Endothelial cell of umbilical vein (primary cell): ENCODE measurements at places on chromosomes 5 and 9.

DNA sequence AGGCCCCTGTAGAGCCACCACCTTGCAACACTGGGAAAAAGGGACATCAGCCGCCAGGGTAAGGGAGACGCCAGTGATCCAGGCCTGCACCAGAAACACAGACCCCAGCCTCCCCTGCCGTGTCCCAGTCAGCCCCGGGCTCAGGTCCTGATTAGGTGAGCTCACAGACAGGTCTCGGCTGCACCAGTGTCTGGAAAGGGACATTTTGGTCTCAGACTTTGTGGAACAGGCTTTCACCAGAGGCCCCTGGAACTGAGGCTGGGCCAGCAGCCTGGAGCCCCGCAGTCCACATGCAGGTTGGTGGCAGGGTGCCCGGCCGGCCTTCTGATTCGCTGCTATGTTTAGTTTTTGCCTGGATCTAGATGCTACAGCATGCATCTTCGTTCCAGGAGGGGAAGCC lies 369.0 kb upstream of the IRX4 start:
- no peak for DNase-seq

DNA sequence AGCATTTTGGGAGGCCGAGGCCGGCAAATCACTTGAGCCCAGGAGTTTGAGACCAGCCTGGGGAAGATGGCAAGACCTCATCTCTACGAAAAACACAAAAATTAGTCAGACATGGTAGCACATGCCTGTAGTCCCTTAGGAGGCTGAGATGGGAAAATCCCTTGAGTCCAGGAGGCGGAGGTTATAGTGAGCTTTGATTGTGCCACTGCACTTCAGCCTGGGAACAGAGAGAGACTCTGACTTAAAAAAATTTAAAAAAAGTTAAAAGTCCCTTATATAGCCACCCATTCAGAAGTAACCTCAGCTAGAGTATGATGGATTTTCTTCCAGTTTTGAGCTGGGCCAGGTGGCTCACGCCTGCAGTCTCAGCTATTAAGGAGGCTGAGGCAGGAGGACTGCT lies 72.4 kb downstream of the UGCG start:
- DNase-seq = no peak

GRCh38 chr5:44869928-44870327 lies 61.2 kb downstream of the MRPS30 start:
- no peak for DNase-seq

DNA sequence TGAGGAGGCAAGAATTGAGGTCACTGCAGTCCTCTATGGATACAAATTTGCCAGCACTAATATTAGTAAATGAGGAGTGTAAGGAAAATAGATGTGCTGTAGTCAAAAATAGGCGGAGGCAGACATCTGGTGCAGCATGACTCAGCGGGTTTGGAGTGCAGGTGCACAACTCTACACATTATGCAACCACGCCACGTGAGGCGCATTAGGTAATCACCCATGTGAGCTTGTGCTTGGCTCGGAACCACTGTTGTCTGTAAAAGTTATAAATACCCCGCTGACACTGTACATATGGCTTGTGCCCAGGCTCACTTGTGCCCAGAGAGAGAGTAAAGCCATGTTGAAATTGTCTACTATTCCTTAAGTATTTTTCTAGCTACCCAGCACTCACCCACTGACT lies 623.5 kb upstream of the NUDT12 start:
- DNase-seq = no peak

GRCh38 chr9:124477648-124478285 lies 27.5 kb downstream of the ADGRD2 start:
- no peak for DNase-seq

DNA sequence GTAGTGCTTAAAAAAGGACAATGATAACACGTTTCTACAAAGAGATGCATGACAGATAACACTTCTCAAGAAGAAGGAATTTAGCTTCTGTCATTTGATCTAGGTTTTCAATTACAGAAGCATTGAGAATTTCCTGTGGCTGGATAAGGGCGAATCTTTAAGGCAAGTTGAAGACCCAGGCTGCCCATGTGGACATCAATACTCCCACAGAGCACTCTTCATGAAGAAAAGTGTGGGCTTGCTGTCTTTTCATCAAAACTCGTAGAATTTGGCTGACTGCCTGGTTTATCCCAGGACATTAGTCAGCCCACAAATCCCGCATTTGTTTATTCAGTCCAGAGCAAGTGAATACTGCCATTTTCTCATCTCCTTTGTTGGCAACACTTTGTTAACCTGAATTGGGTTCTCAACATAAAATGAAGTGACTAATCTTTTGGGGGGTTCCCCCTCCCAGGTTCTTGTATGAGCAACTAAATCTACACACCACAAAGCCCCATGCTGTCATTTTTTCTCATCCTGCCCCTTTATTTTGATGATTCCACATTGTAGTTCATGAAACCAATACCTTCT lies 43.4 kb upstream of the CDKN2B start:
- DNase-seq = peak; percentile 94

DNA sequence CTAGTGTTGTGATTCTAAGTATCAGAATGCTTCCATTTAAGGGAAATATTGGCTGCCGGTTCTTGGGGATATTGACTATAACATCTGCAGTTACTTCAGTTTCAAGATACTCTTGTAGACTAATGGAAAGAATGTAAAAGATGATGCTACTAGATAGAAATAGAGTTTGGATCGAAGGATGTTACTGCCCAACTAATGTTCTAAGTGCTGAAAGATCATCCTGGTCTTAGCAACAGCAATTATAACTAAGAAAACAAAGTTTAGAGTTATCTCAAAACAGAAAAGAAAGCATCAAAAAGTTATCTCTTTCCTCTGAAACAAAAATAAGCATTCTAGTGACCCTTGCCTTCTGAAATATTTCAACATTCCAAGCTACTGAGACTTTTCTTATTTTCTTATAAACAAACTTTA lies 49.9 kb downstream of the ITGA1 start:
- no peak for DNase-seq

GRCh38 chr5:155080721-155081120 lies 67.2 kb downstream of the KIF4B start:
- DNase-seq = no peak

- no peak for DNase-seq
These were observed 226.8 kb downstream of the GRIA1 start for GRCh38 chr5:153717287-153717686.

DNA sequence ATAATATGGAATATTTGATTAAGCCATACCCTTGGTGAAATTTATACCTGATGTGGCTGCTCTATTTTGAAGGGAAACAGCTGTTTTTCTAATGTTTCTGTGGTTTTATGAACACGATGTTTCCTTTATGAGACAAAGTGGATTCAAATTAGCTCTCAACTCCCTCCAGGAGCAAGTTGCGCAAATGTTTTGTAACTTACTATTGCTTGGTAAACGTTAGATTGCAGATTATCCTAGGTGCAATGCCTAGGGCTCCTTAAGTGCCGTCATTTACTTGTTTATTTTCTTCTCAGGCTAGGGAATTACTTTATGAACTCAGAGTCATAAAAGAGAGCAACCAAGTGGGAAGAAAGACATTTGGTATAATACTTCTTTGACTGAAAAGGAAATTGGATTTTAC lies 763.1 kb downstream of the TAF11L14 start:
- no peak for DNase-seq

DNA sequence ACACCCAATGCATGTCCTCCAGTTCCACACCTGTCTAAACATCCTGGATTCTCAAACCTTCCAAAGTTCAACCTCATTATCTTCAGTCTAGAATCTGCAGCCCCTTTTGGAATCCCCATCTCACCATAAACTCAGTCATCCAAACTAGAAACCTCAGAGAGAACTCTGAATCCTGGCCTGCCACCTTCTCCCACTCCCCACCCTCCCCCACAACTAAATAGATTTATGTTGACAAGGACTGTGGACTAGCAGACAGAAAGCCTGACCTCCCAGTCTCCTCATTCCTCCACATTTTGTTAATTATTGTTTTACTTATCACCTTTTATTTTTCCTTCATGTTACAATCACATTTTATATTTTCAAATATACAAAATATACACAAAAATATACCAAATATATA lies 76.6 kb downstream of the MEF2C start:
- DNase-seq = no peak

DNA sequence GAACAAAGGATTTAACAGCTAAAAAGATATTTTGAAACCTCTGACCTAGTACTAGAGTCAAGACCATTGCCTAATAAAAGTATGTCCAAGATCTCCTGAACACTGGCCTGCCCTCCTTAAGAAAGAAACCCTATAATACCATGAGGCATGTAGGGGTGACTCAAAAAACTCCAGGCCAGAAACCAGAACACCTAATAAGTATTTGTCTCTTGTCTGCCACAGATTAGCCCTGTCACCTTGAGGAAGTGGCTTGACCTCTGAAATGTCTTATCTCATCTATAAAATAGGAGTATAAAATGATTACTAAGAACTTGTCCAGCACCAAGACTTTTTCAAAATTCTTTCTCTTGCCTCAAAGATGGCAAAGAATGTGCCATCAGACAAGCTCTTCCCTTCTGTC lies 125.5 kb upstream of the RASGRF2 start:
- DNase-seq = no peak

- no peak for DNase-seq
These were observed 360.3 kb upstream of the CDH18 start for GRCh38 chr5:20348321-20348720.

GRCh38 chr5:168765551-168766425 lies 186.6 kb upstream of the PANK3 start:
- no peak for DNase-seq

- peak; percentile 28 for DNase-seq
These were observed 12.2 kb downstream of the KLF9 start for GRCh38 chr9:70402213-70402612.

DNA sequence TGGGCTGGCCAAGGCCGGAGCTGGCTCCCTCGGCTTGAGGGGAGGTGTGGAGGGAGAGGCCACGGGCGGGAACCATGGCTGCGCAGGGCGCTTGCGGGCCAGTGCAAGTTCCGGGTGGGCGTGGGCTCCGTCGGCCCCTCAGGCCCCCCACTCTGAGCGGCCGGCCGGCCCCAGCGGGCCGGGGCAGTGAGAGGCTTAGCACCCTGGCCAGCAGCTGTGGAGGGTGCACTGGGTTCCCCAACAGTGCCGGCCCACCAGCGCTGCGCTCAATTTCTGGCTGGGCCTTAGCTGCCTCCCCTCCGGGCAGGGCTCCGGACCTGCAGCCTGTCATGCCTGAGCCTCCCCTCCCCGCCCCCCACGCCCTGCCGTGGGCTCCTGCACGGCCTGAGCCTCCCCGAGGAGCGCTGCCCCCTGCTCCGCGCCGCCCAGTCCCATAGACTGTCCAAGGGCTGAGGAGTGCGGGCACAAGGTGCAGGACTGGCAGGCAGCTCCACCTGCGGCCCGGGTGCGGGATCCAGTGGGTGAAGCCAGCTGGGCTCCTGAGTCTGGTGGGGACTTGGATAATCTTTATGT lies 184.2 kb downstream of the ATPSCKMT start:
- DNase-seq = no peak

GRCh38 chr5:71922584-71923106 lies 184.6 kb upstream of the MAP1B start:
- peak; percentile 87 for DNase-seq

DNA sequence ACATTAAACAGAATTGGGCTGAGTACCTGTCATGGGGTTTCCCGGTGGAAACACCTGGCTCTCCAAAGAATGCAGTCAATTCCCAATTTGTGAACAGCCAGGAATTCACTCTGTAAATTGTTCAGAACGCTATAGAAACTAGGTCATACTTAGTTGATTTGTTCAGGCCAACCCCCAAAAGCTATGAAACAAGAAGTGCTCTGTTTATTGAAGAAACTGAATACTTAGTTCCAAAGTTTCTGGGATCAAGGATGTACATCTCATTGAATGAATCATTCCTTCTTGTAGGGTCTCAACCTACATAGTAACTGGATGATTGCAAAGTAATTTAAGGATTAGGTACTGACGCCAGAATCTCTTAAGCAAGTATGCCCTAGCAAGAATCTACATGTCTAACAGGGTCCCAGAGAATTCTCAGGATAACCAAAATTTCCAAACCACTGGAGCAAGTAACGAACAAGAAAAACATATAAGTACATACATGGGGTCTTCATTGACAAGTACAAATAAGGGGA lies 659 bp upstream of the TUSC1 start:
- peak; percentile 3 for DNase-seq

- DNase-seq = no peak
These were observed 11.9 kb upstream of the C1QTNF2 start for GRCh38 chr5:160382346-160382745.

DNA sequence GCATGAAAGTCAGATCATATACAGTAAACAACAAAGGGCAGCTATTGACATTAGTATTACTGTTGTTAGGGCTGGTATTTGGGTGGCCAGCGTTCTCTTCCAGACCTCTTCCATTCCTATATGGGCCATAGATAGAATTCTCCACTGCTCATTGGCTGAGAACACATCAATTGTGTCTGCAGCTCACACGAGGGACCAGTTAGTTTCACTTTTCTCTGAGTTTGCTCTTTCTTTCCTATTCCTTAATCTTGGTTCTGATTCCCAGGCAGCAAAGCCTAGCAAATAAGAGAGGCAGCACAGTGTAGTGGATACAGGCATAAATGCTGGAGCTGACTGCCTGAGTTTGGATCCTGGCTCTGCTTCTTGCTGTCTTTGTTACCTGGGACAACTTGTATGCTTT lies 476.4 kb downstream of the SPOCK1 start:
- DNase-seq = peak; percentile 20

DNA sequence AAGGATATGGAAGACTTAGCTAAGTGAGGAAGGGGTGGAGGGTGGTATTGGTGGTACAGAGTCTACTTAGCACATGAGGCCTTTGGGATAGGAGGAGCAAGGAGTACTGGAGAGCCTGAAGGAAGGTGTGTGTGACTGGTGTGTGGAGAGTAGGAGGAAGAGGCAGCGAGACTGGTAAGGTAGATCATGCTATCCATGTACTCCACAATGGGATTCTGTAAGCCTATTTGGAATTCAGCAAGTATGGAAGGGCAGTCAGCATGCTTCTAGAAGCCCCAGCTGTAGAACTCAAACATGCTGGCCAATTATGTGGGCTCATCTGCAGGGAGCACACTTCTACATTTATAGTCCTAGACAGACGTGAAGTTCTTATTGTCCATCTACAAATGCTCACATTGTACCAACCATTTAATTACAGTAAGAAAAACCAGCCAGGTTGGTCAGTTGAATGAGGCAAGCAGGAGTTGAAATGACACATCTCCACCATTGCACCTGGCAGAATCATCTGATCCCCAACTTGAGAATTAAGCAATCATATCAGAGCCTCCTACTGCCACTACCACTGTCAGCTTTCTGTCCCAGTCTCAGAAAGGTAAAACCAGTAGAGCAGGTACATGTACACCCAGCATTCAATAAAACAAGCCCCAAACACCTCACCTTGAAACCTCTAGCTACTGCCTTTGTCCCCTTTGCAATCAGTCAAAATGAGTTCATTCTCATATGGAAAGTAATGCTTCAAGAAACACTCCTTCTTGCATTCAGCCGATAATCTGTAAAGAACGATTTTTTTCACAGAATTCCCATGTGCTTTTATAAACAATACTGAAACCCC lies 60.9 kb upstream of the GLRX start:
- DNase-seq = no peak
